CD4-positive, alpha-beta T cell treated with Interleukin-15 for 4 hours (primary cell): ENCODE measurements at places on chromosomes 1 and 21.

DNA sequence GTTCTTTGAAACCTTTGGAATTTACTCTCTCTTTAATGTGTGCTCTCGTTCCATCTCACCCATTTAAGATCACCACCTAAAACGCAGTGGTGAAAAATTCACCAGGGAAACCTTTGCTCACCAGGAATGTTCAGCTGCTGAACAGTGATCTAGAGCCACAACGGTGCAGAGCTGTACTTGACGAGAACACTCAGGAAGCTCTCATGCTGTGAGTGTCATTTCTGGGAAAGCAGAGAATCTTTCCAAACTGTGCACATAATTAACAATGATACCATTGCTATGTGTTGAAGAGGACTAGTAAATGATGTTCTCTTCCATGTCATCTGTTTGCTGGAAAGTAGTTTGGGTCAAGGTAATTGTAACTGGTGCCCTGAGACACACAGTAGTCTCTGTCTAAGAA is 117.1 kb downstream of the ZZZ3 start:
- no peak for DNase-seq

DNA sequence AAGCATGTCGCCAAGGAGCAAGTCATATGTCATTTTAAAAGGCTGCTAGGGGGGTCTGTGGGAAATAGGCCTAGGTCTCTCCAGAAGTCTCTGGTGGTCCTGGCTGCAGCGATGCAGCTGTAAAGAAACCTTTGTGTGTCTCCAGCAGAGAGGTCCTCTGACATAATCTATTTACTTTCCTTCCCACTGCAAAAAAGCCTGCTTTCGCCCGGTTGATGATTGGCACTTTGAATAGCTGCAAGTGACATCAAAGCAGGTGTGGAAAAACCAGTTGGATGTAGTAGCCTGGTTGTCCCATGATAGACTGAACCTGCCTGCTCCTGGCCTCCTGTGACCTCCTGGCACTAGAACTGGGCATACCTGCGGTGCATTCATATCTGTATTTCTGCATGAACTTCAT is 13.8 kb downstream of the RASSF5 start:
- no peak for DNase-seq

GRCh38 chr1:41533016-41533730 is 48.7 kb upstream of the EDN2 start:
- no peak for DNase-seq

DNA sequence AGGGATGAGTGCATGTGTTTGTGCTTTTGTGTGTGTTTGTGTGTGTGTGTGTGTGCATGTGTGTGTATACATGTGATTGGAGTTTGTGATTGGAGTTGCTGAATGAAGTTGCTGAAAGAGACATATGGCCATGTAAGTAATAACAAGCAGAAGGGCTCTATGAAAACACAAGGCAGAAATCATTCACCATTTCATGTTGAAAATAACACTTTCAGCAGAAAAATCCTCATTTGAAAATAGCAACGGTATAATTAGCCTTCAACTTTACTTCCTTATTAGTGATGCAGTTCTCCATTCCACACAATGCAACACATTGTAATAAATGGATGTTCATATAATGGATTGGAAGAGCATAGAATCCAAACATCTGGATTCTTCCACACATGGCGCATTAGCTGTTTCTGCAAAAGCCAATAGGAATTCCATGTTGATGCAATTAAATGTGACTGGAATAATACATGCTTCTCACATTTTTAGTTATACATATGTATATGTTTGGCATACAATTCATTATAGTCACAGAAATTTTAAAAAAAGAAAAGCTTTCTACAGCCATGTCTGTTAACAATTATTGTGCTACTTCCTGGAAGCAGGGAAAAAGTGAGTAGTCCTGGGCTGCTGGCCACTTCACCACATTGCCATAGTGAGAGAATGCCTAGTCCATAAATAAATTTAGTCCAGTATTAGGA is 538.0 kb downstream of the LTN1 start:
- no peak for DNase-seq

DNA sequence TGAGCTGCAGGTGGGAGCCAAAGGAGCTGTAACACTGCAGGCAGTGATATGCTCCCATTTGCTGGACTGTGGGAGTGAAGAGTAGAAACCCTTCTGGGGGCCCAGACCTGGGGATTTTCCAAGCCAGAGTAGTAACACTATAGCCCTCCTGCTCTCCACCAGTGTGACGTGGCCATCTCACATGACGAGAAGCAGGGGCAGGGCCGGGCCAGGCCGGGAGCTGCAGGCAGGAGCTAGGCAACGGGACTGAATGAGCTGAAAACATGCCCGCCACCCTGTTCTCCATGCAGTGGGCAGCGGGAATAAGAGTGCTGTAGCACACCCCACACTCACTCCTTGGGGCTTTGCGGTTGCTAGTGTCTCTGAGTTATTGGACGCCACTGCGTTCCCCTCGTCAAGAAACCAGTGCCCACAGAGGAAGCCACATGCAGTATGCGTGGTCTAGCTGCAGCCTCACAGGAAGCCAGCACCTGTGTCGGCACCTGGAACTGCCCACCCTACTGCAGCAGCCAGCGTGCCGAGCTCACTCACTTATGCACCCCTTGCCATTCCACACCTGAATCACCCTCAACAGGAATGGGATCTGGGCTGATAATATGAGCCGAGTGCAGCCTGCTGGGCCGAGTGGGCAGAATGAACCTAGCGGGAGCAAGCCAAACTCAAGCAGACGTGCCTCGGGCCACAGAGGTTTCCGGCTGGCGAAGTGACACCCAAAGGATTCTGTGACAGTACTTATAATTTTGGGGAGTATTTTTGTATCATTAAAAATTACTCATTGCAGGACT is 1389.6 kb downstream of the KCNT2 start:
- DNase-seq: no peak

DNA sequence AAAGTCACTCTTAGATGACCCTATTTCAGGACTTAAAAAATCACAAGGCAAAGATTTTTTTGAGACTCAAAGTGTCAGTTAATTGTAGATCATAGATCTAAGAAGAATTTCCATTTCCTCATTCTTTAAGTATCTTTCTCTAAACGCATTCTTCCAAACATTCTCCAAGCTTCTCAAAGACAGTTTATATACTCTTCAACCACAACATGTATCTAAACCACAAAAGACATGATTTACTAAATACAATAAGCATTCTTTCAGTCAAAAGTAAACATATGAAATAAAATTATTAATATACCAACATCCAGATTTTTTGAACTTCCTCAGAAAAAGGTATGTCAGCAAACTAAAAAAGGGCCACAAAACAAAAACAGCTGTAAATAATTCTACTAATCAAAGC is 24.4 kb downstream of the RC3H1 start:
- no peak for DNase-seq

GRCh38 chr1:16275591-16275990 is 38.6 kb upstream of the CPLANE2 start:
- DNase-seq: no peak
